Peyer's patch (tissue), 4 donors: ENCODE measurements at places on chromosomes 12 and 14.

GRCh38 chr12:32574585-32574984 is 104.5 kb upstream of the DNM1L start:
- no peak for DNase-seq

- DNase-seq, result peak; percentile 42
Observed at GRCh38 chr14:74647678-74648461, 35.8 kb upstream of the LTBP2 start.

DNA sequence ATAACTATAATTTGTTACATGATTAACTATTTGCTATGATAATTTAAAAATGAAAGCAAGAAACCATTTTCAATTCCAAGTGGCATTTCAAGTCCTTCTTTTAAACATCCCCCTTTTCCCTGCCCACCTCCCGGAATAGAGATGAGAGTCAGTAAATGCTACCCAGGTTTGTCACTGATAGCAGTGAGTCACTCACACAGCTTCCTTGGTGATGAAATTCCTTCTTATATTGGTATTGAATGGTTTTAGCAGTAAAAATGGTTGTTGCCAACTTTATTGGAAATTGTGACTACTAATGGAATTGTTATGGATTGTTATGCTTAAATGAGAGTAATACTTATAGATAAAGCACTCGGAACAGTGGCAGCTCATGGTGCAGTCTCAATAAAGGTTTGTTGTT is 90.5 kb downstream of the PPM1A start:
- no peak for DNase-seq

DNA sequence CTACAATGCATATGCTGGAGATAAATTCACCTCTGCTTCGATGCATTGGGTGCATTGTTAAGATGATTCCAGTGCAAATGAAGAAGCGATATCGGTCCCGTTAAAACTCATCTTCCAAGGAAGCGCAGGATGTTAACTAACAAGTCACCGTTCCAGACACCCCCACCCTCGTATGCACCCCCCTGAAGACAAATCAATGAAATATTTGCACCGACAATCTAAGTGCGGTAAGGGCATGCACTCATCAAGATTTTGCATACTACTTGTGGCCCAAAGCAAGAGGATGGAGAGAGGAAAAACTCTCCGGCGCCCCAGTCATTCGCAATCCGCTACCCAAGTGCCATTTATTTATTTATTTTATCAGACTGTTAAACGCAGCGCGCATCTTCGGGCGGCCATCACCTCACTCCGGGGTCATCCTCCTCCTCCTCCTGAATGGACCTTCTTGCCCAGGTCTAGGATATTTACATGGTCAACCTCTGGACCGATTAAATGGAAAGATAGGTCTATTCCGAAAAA is 1.2 kb downstream of the NOVA1 start:
- no peak for DNase-seq

DNA sequence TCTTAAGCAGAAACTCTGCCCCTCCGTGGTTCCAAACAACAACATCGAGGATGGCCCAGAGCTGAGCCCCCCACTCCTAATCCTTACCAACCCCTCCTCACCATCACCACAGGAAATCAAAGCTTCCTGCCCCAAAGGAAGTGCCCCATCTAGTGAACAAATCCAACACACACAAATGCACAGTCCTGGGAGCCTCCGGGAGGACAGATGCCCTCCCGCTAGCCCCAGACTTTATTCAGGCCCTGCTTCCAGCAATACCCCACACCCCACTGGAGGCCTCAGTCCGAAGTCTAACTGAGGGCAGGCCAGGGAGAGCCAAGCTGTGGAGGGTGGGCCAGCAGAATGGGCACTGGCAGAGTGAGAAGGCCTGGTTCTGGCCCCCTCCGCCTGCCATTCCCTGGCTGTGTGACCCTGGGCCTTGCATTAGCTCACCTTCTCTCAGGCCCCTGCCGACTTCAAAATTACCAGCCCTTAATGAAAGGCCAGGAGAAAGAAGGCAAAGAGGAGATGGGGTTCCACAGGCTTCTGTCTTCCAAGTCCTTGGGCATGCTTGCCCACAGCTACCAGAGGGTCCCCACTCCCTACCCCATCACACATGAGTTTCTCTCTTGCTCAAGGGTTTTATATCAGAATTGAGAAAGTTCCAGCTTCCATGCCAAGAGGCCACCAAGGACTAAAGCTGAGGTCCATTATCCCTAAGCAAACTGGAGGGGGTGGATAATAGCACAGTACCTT is 2.3 kb downstream of the HDAC7 start:
- DNase-seq, result no peak

DNA sequence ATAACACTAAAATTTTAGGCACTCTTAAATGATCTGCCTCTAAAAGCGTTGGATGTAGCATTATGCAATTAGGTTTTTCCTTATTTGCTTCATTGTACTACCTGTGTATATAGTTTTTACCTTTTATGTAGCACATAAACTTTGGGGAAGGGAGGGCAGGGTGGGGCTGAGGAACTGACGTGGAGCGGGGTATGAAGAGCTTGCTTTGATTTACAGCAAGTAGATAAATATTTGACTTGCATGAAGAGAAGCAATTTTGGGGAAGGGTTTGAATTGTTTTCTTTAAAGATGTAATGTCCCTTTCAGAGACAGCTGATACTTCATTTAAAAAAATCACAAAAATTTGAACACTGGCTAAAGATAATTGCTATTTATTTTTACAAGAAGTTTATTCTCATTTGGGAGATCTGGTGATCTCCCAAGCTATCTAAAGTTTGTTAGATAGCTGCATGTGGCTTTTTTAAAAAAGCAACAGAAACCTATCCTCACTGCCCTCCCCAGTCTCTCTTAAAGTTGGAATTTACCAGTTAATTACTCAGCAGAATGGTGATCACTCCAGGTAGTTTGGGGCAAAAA is 4.1 kb downstream of the CDKN1B start:
- DNase-seq, result no peak

DNA sequence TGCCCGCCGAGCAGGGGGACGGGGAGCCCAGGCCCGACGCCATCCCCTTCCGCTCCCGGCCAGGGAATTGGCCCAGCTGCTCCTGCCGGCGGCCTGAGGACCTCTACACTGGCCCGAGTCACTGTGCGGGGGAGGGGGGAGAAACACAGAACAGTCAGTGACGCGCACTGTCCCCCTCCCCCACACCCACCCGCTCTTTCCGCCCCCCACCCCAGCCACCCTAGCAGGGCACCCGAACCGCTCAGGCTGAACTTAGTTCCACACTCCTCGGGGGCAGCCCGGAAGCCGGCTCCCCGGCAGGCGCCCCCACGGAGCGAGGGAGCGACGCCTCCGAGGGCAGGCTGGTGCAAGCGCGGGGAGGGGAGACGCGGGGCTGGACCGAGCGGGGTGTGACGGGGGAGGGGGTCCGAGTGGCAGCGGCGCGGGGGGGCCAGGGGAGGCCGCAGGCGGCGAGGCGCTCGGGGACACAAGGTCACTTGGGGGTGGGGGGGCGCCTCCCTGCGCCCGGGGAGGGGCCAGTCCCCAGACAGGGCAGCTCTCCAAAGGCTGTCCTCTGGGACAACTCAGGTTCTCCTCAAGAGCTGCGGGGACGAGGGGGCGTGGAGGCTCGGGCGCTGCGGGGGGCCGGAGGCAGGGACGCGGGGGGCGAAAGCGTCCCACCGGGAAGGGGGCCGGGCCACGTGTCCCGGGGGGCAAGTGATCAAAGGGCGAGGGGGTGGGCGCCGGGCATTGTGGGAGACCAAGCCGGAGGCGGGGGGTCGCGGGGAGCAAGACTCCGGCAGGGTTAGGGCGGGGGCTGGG is 648 bp downstream of the CHD4 start:
- DNase-seq, result peak; percentile 89

- DNase-seq, result no peak
Observed at GRCh38 chr14:76786601-76787000, 25.3 kb downstream of the VASH1 start.

DNA sequence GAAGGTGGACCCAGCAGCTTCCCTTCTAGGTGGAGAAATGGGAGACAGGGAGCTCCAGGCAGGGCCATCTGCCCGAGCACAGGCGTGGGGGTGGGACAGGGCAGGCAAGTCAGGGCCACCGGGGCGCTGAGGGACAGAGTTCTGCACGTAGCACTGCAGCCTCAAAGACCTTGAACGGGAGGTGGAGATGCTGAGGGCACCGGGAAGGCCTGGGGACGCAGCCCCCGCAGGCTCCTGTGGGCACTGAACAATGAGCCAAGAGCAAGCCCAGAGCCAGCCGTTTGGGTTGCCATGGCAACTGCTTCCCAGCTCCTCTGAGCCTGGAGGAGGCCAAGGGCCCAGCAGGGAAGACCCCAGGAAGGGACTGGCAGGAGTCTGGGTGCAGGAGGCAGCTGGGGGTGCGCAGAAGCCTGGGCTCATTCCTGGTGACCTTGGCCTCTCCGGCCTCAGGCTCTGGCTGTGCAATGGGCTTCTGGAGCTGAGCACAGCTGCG is 3.4 kb downstream of the LBHD2 start:
- no peak for DNase-seq

- DNase-seq, result no peak
Observed at GRCh38 chr12:106720696-106721095, 53.8 kb upstream of the RIC8B start.

- DNase-seq, result no peak
Observed at GRCh38 chr14:61106959-61107641, 126.1 kb downstream of the SLC38A6 start.

- DNase-seq, result no peak
Observed at GRCh38 chr14:59275668-59276067, 87.2 kb downstream of the DAAM1 start.

GRCh38 chr12:104050436-104050835 is 449 bp upstream of the GLT8D2 start:
- no peak for DNase-seq

GRCh38 chr12:94114166-94114565 is 34.2 kb upstream of the PLXNC1 start:
- no peak for DNase-seq

DNA sequence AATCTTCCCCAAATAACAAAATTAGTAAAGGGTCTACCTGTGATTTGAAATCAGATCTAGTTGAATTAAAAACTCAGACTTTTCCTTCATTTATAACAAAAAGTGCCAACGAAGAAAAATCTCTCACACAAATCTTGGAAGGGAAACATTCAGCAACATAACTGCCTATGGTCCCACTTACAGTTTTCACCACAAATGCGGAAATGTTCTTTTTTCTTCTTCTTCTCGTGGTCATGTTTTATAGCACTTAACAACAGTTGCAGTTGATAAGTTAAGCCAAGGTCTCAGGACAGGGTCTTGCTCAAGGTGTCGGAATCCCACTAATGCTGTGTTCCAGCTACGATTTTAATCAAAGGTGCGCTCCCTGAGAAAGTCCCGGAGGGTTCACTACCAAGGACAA is 10.1 kb downstream of the RNASE6 start:
- DNase-seq, result no peak

- no peak for DNase-seq
Observed at GRCh38 chr14:95686935-95687334, 709 bp downstream of the TCL1B start.

DNA sequence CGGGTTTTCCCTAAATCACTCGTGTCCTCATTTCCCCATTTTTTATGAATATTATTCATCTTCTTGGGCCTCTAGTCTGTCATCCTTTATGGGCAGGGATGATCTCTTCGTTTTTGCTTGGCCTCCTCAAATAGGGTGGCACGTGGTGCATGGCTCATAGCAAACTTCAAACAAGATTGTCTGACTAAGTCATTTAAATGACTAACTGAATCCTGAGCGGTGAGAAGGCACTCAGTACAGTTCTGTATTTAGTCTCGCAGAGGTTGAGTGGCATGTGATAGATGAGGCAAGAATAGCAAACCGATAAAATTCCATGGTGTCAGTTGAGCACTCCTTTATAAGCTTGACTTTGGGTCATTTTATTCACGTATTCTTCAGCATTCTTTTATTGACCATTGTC is 5.7 kb upstream of the JDP2 start:
- no peak for DNase-seq

GRCh38 chr12:12839003-12839395 is 25.9 kb downstream of the DDX47 start:
- no peak for DNase-seq

DNA sequence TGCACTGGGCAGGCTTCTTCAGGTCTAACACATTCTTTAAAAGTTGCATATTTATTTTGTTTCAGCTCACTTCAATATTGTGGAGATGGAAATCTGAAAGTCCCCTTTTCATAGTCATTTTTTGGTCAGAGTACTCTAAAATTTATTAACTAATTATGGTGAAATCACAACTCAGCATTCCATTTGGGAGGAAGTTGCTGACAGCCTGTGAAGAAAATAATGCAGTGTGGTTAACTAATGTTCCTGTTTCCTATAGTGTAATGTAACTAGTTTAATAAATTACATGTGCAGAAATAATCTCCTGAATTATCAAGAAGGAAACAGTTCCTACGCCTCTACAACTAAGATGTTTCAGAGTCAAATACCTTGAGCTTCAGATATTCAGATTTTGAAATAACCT is 17.1 kb downstream of the LRFN5 start:
- no peak for DNase-seq

DNA sequence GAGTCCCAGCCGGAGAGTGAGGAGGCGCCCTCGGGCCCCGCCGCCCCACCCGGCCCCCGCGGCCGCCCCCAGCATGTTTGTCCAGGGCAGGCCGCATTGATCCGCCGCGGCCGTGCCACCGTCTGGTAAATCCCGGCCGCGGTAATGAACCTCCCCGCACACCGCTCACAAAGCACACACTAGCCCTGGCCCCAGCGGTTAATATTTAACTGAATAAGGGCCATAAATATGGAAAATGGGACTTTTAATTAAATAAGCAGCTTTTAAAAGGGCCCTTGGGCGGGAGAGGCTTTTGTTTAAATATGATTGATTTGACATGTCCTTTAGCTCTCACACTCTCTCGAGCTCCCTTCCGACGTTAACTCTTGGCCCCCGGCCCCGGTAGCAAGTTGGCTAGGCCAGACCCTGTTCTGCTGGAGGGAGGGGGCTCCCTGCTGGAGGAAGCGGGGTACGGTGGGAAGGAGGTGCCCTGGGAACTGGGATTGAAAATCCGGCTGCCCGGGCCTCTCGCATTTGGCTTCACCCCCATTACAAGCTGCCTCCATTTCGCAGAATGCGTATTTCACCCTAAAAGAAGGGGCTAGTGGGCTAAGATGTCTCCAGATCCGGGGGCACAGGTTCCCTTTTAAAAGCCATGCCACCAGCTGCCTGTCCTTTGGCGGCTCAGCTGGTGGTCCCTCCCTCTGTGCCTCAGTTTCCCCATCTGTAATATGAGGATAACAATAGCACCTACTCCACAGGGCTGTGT is 199.8 kb downstream of the RBM19 start:
- DNase-seq, result no peak

- no peak for DNase-seq
Observed at GRCh38 chr14:57796556-57796955, 69.3 kb downstream of the SLC35F4 start.

DNA sequence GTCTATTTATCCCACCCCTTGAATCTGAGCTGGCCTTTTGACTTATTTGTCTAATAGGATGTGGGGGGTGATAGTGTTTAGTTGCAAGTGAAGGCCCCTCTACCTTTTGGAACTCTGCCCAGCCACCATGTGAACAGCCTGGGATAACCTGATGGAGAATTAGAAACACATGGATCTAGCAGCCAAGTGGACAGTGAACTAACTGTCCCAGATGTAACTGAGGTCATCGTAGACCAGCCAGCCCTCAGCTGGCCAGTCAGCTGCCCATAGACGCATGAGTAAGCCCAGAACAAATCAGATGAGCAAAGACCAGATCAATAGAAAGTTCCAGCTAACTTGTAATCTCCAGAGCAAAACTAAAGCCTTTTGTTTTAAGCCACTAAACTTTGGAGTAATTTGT is 19.0 kb downstream of the KLRB1 start:
- no peak for DNase-seq
